ENCODE measurements at places on chromosomes 11 and 22.

- DNase-seq, result no peak
Measured at GRCh38 chr11:16669799-16670415, 68.5 kb upstream of the C11orf58 start.

GRCh38 chr11:1823376-1824220 is 11.2 kb upstream of the SYT8 start:
- DNase-seq, result peak; percentile 52

GRCh38 chr11:115506954-115507675 is 2.9 kb upstream of the CADM1 start:
- no peak for DNase-seq

- DNase-seq, result no peak
Measured at GRCh38 chr11:16801288-16801980, 63.0 kb downstream of the C11orf58 start.

DNA sequence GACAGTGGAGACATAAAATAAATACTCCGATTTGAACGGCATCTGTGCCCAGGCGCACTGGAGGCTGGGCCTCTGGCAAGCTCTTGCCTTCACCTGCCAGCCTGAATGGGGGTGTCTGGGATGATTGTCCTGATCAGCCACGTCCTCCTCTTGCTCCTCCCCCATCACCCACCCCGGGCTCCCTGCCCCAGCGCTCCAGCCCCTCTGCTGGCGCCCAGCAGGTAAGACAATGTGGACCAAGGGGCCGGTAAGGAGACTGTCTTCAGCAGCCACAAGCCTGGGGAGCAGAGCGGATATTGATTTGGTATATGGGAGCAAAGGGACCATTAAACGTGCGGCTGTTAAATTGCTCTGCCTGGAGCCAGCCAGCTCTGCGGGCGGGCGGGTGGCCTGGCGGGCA is 24.9 kb downstream of the WNT11 start:
- no peak for DNase-seq

GRCh38 chr11:71428861-71429435 is 19.2 kb downstream of the DHCR7 start:
- DNase-seq, result no peak

- no peak for DNase-seq
Measured at GRCh38 chr22:48870436-48870835, 957.2 kb downstream of the BRD1 start.
